ENCODE measurements at places on chromosomes 2 and 18.
A peak's percentile ranks its signal among the peaks of the same experiment; 100 is the strongest.

- DNase-seq: no peak
Observed at GRCh38 chr2:51291762-51292551, 260.0 kb upstream of the NRXN1 start.

DNA sequence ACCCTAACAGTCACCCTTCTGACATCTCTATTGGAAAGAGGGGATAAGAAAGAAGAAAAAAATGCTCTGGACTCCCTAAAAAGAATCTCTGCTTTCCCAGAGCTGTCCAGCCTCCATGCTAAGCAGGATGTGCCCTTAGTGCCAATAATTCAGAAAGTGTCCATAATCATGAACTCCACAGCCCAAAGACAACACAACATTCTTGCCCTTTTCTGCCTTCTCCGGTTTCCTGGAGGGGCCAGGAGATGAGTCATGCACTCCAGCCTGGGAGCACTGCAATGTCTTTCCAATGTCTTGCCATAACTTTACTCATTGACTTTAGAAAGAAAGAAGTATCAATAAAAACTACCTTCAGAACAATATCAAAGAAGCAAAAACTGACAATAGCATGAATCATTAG lies 44.0 kb downstream of the KLF7 start:
- peak; percentile 72 for DNase-seq

DNA sequence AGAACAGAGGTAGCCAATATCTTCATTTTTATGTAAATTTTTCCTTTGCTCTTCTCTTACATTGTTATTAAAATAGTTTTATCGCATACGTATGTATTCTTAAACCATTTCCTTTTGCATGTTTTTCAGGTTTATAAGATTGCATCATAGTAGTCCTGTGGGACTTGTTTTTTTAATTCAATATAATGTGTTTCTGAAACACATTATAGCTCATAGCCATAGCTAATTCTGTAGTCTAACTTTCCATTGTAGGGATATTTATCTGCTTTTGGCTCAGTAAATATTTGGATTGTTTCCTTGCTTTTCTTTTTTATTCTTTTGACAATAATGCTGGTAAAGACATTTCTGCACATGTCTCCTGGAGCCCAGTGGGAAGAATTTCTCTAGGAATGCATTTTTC lies 484.3 kb downstream of the PTPRM start:
- no peak for DNase-seq

DNA sequence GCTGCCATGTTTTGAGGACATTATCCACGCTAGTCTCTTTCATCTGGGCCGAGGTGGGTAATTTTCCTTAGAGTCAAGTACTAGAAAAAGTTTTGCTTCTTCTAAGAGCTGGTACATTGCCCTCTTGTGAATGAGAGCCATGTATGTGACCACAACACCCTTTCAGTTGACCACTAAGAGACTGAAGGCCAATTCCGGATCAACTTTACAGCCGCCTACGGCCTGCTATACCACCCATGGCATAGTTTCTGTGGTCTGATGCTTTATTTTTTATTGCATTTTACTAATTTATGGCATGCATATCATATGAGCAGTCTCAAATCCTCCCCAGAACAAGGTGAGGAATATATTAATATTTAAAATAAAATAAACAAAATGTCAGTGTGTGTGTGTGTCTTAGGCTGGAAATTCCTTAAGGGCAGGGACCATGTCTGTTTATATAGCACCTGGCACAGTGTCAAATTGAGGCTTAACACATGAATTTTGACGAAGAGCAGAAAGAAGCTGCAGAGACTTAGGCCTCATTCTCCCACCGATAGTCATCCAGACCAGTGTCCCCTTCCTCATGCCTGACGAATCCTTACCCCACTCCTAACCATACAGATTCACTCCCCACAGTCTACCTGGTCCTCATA lies 35.4 kb downstream of the PSD4 start:
- DNase-seq: peak; percentile 79

DNA sequence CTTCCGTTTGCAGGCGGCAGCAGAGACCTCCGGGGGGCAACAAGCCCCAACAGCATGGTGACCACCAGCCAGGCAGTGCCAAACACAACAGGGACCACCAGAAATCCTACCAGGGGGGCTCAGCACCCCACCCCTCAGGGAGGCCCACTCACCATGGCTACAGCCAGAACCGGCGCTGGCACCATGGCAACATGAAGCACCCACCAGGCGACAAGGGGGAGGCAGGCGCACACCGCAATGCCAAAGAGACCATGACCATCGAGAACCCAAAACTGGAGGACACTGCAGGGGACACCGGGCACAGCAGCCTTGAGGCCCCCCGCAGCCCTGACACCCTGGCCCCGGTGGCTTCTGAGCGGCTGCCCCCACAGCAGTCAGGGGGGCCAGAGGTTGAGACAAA lies 192.9 kb downstream of the SMAD7 start:
- DNase-seq: no peak

GRCh38 chr2:167863377-167863776 lies 384.0 kb downstream of the STK39 start:
- DNase-seq: no peak

DNA sequence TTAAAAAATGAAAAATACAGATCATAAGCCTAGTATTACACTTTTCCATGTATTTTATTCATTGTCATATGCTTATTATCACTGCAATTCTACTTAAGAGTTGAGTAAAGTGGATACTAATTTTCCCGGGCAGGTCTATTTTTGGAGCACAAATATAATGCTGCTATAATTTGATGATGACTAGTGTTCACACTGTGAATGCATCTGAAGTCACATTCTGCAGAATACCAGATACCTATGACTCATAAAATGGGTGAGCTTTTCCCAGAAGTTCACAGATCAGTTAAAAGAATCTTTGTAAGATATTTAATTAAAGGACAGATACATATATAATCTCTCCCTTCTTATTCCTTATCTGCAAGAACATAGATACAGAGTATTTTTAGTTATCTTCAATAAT lies 79.8 kb upstream of the MC4R start:
- DNase-seq: no peak

GRCh38 chr2:237475704-237476141 lies 11.3 kb upstream of the MLPH start:
- DNase-seq: peak; percentile 58

- no peak for DNase-seq
Observed at GRCh38 chr2:121664086-121664485, 14.8 kb upstream of the CLASP1 start.

DNA sequence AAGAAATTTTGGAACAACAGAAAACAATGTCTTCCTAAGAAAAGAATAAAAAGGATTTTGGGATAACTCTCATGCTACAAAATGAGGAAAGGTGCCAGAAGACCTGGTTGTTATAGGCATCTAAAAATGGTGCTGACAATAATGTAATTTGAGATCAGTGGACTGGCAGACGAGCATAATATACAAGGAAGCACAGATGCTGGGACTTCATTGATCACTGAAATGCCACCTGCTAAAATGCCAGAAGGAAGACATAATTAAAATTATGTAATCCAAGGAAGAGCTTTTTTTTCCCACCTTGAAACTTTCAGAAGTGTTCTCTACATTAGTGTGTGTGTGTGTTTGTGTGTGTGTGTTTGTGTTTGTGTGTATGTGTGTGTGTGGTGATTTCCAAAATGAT lies 535.9 kb downstream of the XIRP2 start:
- no peak for DNase-seq

- DNase-seq: no peak
Observed at GRCh38 chr2:72276876-72277275, 129.2 kb upstream of the CYP26B1 start.

DNA sequence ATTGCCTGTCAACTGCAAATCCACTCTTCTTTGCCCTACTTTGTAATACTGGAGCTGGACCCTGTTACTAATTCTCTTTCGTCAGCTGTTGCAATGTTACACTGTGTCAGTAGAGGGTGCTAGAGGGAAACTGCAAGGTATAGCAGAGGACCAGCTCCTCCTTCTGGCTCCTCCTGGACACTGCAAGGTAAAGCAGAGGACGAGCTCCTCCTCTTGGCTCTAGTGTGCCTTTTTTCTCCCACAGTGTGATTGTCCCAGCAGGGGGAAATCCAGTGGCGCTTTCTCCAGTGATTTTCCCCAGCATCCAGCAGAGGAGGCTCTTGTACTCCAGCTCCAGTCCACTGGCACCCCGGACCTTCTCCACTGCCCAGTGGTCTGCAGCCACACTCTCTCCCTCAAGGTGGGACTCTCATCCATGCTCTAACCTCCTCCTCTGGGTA lies 95.6 kb downstream of the CAPN13 start:
- peak; percentile 87 for DNase-seq

DNA sequence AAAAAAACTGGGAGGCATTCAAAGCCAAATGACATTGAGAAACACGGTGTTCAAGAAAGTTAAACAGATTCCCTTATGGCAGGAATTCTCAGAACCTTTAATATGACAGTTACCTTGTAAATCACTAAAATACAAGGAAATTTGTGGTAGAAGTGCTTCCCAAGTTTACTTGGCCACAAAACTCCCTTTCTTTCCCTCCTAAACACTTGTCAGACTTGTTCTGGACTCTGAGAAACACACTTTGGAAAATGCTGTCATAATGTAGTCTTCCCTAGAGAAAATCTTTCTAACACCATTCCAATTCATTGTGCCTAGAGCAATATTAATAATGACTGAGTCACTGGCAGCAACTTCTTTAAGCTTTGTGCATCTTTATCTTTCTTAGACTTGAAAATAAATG lies 140.4 kb downstream of the ANKRD44 start:
- no peak for DNase-seq

DNA sequence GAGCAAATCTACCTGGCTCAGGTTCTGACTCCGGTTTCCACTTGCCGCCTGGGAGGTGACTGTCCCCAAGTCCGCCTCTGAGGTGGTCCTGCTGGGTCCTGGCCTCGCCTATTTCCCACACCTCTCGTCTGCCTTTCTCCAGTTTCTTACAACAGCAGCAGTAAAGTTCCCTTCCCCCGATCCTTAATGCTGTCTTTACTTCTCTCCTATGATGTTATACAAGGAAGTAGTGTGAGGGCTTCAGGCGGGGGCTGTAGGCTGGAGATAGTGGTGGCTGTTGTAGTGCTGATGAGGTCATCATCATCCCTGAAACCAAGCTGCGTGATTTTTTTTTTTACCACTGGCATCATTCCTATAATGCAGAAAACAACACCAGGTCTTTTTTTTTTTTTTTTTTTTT lies 18.9 kb downstream of the TGIF1 start:
- no peak for DNase-seq

DNA sequence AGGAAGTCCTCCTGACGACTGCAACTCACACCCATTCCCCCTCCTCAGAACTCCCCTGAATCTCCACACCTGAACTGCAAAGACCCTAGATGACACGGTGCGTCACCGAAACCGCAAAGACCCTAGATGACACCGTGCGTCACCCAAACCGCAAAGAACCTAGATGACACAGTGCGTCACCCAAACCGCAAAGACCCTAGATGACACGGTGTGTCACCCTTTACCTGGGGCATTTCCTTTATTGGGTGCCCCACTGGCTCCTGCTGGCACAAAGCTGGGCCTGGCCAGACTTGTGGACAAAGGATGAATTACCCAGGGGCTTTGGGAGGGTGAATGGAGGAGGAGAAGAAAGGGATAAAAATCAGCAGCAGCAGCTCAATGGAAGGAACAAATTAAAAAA lies 123.8 kb downstream of the CELF4 start:
- no peak for DNase-seq

- DNase-seq: no peak
Observed at GRCh38 chr2:239177908-239178307, 222.9 kb downstream of the HDAC4 start.

DNA sequence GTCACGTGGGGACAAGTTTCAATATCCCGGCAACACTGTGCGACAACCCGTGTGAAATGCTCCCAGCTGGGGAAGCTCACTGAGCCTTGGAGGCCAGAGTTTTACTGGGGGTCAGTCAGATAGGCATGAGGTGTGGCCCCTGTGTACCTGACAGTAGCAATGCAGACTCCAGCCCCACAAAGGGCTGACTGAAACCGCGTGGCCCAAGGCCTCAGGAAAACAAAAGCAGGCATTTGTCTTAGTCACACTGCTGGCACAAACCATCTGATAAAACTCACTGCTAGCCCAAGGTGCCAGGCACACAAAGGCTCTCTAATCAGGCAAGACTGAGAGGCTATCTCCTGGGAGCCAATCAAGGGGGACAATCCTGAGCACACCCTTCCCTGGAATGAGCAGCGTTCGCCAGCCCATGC lies 786.6 kb upstream of the RAB6C start:
- no peak for DNase-seq

GRCh38 chr2:99886418-99886817 lies 256.0 kb downstream of the AFF3 start:
- DNase-seq: no peak

DNA sequence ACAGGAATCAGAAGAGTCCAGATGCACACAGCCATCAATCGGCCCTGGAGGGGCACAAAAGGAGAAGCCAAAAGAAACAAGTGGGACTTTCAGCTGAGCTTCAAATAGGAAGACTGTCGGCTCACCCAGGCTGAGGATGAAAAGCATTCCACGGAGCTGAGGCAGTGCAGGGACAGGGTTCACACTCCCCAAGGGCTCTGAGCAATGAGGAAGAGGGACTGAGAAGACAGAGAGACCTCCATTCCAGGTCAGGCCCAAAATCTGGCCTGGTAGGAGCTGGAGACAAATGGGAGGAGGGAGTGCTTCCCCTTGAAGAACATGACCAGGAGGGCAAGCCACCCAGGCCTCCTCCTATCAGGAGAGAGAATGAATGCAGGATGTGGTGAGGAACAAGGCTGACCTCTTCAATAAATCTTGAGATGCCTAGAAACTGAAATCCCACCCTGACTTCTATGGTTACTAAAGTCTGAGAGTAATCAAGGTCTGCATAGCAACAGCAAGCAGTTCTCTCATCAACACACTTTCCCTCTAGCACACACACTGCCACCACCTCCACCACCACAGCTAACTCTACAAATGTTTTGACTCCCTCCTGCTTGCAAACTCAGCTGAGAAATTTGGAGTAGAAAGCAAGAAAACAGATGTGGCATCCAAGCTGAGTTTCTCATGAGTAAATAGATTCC lies 434.4 kb downstream of the TNS1 start:
- peak; percentile 26 for DNase-seq

GRCh38 chr2:65778137-65778536 lies 345.7 kb upstream of the SPRED2 start:
- DNase-seq: no peak

GRCh38 chr2:207055257-207055656 lies 110.5 kb downstream of the KLF7 start:
- DNase-seq: no peak

GRCh38 chr2:66431846-66432587 lies 2.9 kb upstream of the MEIS1 start:
- DNase-seq: peak; percentile 63

GRCh38 chr18:47391665-47392064 lies 140.2 kb upstream of the SKOR2 start:
- DNase-seq: no peak
